ENCODE measurements at places on chromosomes 2 and 18. TPM values are rescaled to one million over a fixed set of nuclear protein-coding genes. Genes with fewer than 3 reads are reported as not detected.

The NIFK gene
- total RNA-seq, result 82.2 TPM

The USP34 gene
- 53.9 TPM for total RNA-seq

The C1D gene
- 33.4 TPM for total RNA-seq

The RAX gene
- not detected for total RNA-seq

The IL1R2 gene
- total RNA-seq, result 0.75 TPM

The DGUOK gene
- total RNA-seq, result 153 TPM

The LRP1B gene
- total RNA-seq, result not detected

The CRYGD gene
- total RNA-seq, result not detected

The MRO gene
- 0.47 TPM for total RNA-seq

The ZNF892 gene
- total RNA-seq, result 0.43 TPM

The SLC5A7 gene
- not detected for total RNA-seq

The AOX1 gene
- 4.3 TPM for total RNA-seq

The CERKL gene
- 0.13 TPM for total RNA-seq

The KDSR gene
- 41.6 TPM for total RNA-seq

The TWIST2 gene
- total RNA-seq, result 16.6 TPM

The FBXO36 gene
- 1.4 TPM for total RNA-seq

The CPO gene
- not detected for total RNA-seq

The PUS10 gene
- total RNA-seq, result 3.8 TPM

The TWSG1 gene
- total RNA-seq, result 19.9 TPM

The HNMT gene
- 0.96 TPM for total RNA-seq

The OTOF gene
- total RNA-seq, result 0.11 TPM

The SKOR2 gene
- total RNA-seq, result not detected

The PLCL1 gene
- not detected for total RNA-seq

The SPOPL gene
- total RNA-seq, result 5.9 TPM

The PPP1R1C gene
- total RNA-seq, result 1.9 TPM

The FMNL2 gene
- 26.3 TPM for total RNA-seq

The TTC31 gene
- 17.5 TPM for total RNA-seq

The PID1 gene
- total RNA-seq, result 3.7 TPM

The TOGARAM2 gene
- total RNA-seq, result 0.16 TPM

The MOGAT1 gene
- not detected for total RNA-seq

The SMAD2 gene
- 62.5 TPM for total RNA-seq

The HOXD12 gene
- total RNA-seq, result not detected

The ATOH8 gene
- total RNA-seq, result 10.5 TPM

The RAB6C gene
- not detected for total RNA-seq

The POTEJ gene
- not detected for total RNA-seq

The IL36A gene
- not detected for total RNA-seq

The ASB18 gene
- total RNA-seq, result 0.03 TPM

The ANTXR1 gene
- 140 TPM for total RNA-seq

The PLEKHH2 gene
- 2.3 TPM for total RNA-seq

The SCN3A gene
- total RNA-seq, result not detected

The VWA3B gene
- not detected for total RNA-seq

The REG3A gene
- total RNA-seq, result not detected

The LIMS2 gene
- total RNA-seq, result 7.7 TPM

The DSEL gene
- 0.39 TPM for total RNA-seq

The ABCB11 gene
- total RNA-seq, result 0.03 TPM

The MC4R gene
- not detected for total RNA-seq

The FAM237A gene
- not detected for total RNA-seq

The CCDC141 gene
- total RNA-seq, result not detected

The STARD6 gene
- not detected for total RNA-seq

The MSTN gene
- not detected for total RNA-seq

The RGPD4 gene
- 0.07 TPM for total RNA-seq

The ELMOD3 gene
- total RNA-seq, result 12.4 TPM

The PLGLB1 gene
- total RNA-seq, result 0.30 TPM

The IL36RN gene
- total RNA-seq, result 0.05 TPM

The OSBPL1A gene
- total RNA-seq, result 14.8 TPM
